Suprapubic skin (tissue), 4 donors: ENCODE measurements at places on chromosomes 12 and 14.

DNA sequence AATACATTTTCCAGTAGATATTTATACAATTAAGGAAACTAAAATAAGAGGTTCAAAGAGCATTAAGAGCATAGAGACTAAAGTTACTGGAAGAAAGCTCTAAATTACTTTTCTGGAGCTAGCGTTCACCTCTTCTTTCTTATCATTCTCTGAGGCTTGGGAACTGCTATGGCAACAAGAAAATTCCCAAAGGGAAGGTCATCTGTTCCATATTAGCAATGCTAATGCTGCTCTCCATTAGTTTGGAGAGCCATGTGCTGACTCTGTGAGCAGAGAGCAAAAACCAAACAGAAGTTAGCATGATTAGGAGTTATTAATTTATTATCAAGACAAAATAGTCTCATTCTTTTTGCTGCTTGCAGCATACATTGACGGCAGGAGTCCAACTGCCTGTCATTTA, 143.1 kb upstream of the SLC16A7 start:
- DNase-seq: no peak

- DNase-seq: no peak
Measured at GRCh38 chr14:22510527-22511110, 78.4 kb downstream of the DAD1 start.

GRCh38 chr12:94240171-94240570, 91.8 kb downstream of the PLXNC1 start:
- DNase-seq: no peak

DNA sequence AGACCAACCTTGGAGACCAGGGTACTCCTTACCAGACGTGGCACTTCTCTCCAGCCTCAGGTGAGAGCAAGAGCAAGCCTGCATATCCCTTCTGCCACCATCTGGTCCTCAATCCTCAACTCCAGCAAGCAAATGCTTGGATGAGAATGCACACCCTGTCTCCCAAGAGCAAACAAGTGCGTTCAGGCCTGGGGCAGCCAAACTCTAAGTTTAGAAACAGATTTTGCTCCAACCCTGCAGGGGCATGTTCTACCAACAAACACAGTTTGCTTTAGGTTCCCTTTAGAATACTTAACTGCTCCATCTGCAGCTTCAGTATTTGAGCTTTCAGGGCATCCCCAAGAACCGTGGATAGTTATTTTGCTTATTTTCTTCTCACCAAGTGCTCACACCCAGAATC, 55.9 kb upstream of the FICD start:
- DNase-seq: no peak

- no peak for DNase-seq
Measured at GRCh38 chr14:32085845-32086383, 8.8 kb downstream of the ARHGAP5 start.

DNA sequence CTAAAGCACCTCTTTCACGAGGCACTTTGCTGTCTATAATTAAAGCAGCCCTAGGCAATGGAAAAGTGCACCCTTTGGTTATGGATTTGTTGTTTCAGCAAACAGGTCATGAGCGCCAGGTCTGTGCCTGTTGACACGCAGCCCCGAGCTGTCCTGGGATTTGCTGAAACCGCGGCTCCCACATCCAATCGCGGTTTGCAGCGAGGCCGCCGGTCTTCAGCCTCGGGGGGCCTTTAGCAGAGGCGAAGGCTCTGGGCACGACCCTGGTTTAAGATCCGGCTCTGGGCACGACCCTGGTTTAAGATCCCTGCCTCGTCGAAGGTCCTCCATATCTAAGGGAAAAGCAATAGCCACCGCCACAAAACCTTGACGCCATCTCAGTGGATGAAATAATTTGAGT, 79.2 kb downstream of the GLT1D1 start:
- DNase-seq: no peak

- DNase-seq: no peak
Measured at GRCh38 chr14:56787530-56787929, 22.7 kb downstream of the OTX2 start.

DNA sequence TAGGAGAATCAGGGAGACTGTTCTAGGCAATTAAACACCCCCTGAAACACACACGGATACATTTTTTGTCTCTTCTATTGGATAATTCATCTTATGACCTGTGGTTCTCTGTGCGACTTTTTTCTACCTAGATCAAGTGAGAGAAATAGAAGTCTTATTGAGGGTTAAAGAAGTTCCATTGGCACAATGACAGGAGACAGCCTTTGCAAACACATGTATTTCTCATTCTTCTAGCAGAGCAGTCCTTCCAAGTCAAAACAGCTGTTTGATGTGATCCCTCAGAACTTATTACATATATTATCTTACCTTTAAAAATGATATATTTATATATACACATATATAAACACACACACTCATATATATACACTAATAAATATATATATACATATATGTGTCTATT, 496.7 kb downstream of the SLC6A15 start:
- DNase-seq: no peak

DNA sequence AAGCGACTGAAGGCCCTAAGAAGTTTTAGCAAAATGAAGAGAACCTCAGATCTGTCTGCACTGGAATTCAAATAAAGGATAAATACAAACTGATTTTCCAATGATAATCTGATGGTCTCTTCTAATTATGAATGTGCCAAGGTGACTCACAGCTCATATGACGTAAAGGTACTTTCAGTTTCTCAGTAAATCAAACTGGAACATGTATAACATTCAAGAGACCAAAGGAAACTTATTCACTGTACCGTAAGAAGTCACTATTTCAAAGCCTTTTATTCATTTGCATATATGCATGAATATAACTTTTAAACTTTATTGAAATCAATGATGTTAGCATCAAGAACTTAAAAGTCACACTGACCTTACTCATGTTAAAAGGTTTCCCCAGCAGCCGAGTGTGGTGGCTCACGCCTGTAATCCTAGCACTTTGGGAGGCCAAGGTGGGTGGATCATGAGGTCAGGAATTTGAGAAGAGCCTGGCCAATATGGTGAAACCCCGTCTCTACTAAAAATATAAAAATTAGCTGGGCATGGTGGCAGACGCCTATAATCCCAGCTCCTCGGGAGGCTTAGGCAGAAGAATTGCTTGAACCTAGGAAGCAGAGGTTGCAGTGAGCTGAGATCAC, 52.2 kb downstream of the ATXN2 start:
- DNase-seq: no peak

GRCh38 chr12:38919191-38919590, 13.8 kb upstream of the CPNE8 start:
- no peak for DNase-seq

DNA sequence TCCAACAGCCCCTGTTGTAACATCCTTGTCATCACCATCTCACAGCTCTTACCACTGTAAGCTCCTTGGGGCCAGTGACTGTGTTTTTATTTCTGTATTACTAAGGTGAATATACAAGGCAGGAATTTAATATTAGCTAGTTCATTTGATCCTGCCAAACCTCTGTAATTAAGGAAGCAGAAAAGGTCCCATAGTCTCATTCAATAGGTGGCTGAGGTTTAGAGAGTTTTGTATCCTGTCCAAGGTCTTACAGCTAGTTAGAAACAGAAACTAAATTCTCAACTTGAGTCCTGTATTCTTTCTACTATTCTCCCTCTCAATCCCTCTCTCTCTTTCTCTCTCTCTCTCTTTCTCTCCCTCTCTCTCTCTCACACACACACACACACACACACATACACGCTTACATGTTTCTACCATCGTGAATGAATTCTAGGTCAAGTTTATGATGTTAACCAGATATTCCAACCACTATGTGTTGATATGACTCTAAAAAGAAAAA, 543 bp upstream of the GLIPR1 start:
- no peak for DNase-seq

DNA sequence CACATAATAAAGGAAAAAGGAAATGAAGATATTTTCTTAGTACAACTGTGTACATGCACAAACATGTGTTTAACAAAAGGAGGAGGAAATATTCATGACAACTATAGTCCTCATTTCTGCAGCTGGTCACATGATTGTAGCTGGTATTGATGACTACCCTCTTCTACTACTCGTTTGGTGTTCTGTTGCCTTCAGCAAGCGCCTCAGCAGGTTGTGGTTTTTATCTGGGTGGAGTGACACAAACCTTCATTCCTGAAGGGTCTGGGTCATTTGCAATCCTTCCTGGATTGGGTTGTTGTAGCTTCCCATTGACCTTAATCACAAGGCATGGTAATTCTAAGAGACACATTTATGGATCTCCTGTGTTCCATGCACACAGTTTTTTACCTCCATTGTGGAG, 1009.9 kb upstream of the USP15 start:
- no peak for DNase-seq
